ENCODE measurements at places on chromosomes 13 and 19.

- DNase-seq = no peak
Measured at GRCh38 chr19:46845959-46846459, 4.6 kb downstream of the AP2S1 start.

- no peak for DNase-seq
Measured at GRCh38 chr13:92827503-92827902, 399.1 kb upstream of the GPC6 start.

DNA sequence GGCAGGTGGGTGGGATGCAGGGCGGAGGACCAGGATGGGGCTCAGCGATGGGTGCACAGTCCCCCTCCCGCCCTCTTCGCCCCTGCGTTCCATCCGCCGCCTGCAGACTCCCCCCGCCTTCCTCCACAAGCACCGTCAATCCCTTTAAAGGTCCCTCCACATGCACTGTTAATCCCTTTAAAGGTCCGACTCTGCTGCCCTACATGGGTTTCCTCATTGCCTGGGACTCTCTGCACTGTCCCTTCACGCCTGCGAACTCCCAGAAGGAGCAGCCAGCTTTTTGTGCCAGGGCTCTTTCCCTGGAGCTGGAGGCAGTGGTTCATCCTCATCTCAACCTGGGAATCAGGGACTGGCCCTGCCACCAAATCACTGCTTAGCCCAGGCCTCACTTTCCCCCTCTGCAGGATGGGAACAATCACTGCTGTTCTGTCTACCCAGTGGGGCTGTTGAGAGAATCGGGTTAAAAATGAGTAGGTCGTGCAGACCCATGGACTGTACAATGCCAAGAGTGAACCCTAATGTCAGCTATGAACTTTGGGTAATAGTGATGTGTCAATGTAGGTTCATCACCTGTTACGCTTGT is 20.4 kb downstream of the ZNF574 start:
- DNase-seq = no peak

DNA sequence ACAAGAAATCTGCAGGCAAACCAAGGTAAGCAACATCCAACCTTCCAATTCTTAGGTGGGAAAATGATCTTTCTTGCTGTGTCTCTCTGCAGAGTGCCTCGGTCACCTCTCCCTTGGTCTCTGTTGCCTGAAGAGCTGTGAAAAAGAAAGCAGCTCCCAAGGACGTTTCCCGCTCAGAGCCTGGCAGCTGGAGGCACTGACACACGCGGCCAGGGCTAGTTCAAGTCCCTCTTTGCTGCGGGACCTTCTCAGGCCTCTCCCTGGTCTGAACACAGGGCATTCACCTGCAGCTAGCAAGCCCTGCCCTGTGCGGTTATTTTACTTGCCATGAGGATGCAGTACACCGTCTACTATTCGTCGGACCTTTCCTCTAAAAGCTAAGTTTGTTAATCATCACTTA is 3.8 kb downstream of the MED26 start:
- DNase-seq = no peak

DNA sequence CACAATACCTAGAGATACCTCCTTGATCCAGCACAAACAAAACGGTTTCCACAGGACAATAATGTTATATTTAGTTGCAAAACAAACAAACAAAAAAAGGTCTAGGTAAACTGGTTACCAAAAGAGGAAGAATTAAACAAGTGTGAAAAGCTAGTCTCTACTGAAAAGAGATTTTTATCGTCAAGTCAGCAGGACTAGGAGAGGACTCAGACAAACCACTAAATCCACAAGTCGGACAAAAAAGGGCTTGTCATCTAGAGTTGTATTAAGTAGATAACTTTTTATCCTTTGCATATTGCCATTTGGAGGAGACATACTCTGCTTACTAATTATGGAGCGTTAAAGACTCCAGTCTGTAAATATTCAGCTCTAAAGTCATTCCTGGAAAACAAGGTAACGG is 9.9 kb upstream of the KPNA3 start:
- DNase-seq = no peak

DNA sequence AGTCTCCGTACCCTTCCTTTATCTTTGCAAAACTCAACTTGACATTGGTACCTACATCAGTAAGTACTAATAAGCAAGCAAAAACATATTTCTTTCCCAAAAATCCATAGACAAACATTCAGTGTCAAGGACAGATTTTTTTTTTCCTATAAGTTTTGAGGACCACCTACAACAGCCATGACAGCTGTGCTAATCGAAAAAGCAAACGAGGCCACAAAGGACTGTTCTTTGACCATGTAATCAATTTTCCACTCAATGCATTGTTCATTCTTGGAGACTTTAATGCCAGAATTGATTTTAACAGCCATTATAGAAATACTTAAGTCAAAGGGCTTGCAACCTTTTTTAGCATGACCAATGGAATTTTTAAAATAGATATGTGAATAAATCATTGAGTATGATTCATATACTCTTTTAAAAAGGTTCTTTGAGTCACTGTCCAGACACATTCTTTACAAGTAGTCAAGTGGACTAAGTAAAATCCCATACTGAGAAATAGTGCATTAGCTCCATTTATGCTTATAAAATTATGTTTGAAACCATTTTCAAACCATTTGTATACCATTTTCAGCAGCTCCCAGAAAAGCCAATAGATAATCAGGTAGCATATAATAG is 323.9 kb downstream of the MZT1 start:
- DNase-seq = no peak

GRCh38 chr13:83935566-83935965 is 53.3 kb upstream of the SLITRK1 start:
- DNase-seq = no peak

GRCh38 chr19:46002678-46003275 is 7.5 kb downstream of the CCDC61 start:
- DNase-seq = no peak

DNA sequence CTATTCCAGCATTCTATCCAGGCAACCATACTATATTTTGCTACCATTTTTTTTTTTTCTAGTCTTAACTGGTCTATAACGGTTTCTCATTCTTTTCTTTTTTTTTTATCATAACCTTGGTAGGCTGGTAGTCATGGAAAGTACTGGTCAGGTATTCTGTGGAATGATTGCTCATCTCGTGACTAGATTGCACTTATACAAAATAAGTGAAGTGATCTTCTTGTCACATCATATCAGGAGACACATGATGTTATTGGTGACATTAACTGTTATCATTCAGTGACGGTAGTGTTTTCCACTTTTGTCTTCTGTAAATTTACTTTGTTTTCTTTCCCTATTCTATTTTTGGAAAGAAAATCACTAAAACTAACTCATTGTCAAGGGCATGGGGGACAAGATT is 239.3 kb upstream of the SLITRK6 start:
- no peak for DNase-seq

DNA sequence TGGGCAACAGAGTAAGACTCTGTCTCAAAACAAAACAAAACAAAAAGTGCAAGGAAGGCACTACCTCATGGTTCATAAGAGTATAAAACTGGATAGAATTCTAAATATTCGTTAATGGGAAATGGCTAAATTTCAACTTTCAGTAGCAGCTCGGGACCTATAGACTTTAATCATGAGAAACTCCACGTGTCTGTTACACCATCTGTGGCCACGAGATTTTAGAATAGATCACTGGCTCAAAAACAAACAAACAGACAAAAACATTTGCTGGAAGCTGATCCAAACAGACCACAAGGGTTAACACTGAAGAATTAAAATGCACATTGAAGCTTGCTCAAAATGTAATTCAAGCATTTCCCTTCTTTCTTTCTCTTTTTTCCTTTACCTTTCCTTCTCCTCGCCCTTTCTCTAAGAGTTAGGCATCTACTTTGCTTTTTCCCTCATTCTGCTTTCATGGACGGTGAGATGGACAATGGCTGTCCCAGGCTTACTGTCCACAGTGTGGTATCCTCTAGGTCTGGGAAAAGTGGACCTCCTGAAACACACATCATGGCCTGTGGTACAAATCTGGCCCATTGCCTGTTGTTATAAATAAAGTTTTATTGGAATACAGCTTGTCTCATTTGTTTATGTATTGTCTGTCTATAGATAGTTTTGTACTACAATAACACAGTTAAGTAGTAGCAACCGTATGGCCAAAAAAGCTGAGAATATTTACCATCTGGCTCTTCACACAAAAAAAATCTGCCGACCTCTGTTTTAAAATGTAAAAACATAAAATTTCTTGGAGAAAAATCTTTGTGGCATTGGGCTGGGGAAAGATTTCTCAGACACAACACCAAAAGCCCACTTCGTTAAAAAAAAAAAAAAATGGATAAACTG is 10.3 kb downstream of the ELAVL1 start:
- no peak for DNase-seq

- DNase-seq = no peak
Measured at GRCh38 chr13:44165889-44166496, 207.6 kb upstream of the SERP2 start.

DNA sequence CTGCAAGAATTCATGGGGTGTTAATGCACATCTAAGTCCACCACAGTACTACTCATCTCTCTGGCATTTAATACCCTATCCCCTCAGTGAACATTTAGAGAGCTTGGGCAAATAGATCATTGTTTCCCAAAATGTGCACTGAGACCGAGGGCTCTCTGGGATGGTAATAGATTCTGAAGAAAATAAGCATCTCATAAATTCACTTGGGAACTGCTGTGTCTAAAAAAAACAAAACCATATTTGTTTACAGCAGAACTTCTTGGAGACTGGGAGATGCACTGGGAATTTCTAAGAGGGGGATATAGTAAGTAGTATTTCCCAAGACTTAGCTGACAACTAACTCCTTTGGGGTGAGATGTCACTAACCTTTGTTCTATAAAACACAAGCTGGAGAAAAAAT is 58.4 kb downstream of the ENOX1 start:
- DNase-seq = no peak

DNA sequence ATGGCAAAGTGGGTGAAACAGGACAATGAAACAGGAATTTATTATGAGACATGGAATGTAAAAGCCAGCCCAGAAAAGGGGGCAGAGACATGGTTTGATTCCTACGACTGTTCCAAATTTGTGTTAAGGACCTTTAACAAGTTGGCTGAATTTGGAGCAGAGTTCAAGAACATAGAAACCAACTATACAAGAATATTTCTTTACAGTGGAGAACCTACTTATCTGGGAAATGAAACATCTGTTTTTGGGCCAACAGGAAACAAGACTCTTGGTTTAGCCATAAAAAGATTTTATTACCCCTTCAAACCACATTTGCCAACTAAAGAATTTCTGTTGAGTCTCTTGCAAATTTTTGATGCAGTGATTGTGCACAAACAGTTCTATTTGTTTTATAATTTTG is 8.6 kb downstream of the CLN5 start:
- DNase-seq = no peak

All from NCI-H1436 treated with DMSO at 0.1 percent for 48 hours (cell line).